GM18507 (cell line): ENCODE measurements at places on chromosomes 5 and 9.

DNA sequence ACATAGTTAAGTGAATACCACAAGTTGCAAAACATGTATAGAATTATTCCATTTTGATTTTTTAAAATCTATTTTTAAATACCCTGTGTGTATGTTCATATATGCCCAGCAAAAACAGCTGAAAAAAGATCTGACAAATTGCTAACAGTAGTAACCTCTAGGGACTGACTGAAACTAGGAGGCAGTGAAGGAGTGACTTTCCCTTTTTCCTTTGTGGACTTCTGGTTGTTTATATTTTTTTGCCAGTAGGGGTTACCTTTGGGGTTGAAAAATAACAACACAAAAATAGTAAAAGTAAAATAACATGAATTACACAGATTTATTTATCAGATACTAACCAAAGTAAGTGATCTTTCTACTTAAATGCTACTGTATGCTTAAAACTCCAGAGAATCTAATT is 2.9 kb downstream of the MEGF9 start:
- DNase-seq, result no peak

- DNase-seq, result no peak
These were observed 58.1 kb upstream of the TAF11L2 start for GRCh38 chr5:17439956-17440355.

DNA sequence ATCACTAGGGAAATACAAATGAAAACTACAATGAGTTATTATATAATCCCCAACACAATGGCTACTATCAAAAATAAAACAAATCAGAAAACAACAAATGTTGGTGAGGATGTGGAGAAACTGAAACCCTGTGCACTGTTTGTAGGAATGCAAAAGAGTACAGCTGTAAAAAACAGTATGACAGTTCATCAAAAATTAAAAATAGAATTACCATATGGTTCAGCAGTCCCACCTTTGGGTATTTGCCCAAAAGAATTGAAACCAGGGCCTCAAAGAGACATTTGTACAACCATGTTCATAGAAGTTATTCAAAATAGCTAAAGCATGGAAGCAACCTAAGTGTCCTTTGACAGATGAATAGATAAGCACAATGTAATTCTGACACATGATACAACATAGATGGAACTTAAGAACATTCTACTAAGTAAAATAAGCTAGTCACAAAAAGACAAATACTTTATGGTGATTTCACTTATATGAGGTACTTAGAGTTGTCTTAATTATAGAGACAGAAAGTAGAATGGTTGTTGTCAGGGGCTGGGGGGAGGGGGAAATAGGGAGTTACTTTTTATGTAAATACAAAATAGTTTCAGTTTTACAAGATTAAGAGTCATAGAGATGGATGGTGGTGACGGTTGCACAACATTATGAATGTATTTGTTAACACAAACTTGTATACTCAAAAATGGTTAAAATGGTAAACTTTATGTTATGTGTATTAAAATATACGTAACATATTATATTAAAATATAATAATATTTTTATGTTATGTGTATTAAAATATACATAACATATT is 102.8 kb downstream of the KCTD16 start:
- DNase-seq, result no peak

DNA sequence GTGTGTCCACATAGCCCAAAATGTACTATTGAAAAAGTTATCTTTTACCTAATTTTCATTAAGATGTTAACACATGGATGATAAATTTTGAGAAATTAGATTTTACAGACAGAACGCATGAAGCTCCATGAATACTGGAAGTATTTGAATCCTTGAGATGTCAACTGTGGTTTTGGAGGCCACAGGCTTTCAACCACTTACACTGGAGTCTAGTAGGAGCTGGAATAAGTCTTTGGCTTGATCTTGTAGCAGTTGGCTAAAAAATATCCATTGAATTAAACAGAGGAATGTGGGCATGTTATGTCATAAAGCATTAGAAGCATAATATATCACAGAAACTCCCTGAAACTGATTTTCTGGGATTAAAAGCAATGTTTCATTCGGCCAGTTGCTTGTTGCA is 52.9 kb downstream of the CAMK4 start:
- no peak for DNase-seq

DNA sequence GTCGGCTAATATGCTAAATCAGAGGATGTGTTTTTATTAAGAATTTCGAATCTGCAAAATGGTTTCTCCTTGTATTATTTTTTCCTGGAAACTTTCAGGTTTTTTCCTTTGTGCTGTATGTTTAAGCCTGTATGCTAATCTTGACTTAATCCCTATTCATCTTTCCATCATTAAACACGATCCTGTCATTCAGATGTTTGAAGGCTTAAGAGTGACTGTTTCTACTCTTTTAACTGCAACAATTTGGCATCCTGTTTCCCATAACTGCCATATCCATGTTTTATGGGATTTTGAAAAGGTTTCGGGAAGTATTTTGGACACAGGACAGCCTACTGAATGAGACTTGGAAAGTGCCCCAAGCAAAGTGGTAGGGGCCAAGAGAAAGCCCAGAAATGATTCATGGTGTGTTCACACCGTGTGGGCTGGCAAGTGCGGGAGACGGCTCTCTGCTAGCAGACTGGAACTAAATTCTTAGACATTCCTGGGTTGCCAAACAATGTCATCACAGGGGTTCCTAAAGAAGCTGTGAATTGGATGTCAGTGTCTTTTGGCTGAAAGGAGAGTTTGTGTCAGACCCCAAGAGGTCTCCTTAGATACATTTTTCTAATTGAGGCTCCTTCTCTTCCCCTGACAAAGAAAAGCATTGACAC is 125.4 kb upstream of the ADAMTS16 start:
- no peak for DNase-seq

GRCh38 chr9:120643061-120643460 is 63.1 kb upstream of the CDK5RAP2 start:
- no peak for DNase-seq

GRCh38 chr9:3962496-3962895 is 337.4 kb downstream of the GLIS3 start:
- DNase-seq, result no peak

DNA sequence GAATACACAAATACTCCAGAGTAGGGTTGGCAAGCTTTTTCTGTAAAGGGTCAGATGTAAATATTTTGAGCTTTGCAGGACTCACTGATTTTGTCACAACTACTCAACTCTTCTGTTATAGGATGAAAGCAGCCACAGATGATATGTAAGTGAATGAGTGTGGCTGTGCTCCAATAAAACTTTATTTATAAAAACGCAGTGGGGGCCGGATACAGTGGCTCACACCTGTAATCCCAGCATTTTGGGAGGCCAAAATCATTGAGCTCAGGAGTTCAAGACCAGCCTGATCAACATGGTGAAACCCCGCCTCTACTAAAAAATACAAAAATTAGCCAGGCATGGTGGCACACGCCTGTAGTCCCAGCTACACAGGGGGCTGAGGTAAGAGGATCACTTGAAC is 69.1 kb downstream of the FBXW11 start:
- DNase-seq, result no peak

DNA sequence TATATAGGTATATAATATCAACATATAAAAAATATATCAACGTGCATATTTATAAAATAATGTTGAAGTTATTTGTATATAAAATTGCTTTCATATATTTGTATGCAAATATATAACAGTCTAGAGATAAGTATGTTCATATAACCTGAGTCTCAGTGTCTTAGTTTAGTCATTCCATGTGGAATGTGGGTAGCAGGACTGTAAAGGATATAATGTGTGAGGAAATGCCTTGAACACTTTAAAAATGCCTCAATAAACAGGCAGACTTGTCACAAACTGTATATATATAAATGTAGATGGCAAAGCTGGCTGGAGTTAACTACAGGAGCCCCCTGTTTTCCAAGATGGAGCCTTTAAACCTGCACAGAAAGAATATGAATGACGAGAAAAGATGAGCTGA is 48.4 kb downstream of the CCDC125 start:
- DNase-seq, result no peak

DNA sequence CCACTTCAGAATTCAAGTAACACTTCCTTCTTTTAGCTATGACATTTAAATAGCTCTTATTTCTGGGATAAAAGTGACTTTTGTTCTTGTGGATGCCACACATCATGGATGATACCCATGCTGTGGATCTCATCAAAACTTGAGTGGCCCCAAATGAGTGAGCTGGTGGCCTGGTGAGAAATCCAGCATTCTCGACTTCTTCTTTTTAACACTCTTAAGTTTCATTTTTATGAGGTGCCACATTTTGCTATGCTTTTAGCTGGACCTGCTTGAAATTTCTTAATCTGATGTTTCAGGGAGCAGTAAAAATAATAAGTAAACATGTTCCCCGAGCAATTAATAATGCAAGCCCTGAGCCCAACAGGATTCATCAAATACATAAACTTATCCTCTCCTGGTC is 384.8 kb upstream of the MEF2C start:
- no peak for DNase-seq

DNA sequence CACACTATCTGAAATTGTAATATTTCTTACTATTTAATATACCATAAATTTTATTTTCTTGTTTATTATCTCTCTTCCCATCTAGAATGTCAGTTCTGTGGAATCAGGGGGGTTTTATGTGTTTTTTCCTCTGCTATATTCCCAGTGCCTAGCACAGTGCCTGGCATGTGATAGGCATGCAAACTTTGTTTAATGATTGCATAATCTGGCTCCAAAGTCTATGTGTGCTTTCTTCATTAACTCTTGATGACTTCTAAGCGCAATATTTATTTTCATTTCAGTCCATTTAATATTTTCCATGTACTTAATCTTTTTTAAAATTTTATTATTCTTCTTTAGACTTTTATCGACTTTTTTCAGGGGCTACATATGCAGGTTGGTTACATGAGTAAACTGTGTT is 60.4 kb upstream of the CDK5RAP2 start:
- no peak for DNase-seq

DNA sequence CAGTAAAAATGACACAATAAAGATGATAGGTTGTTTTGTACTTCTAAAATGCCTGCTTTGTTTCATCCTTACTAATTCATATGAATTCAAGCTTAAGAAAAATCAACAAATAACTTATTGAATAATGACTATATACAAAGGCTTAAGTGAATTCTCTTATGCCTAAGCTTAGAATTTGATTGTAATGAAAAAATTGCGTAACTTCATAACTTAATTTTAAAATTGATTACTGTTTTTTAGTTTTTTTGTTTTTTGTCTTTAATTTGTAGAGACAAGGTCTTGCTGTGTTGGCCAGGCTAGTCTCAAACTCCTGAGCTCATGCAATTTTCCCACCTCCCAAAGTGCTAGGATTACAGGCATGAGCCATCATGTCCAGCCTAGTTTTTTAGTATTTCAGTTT is 391.9 kb downstream of the ARRDC3 start:
- no peak for DNase-seq

- no peak for DNase-seq
These were observed 51.9 kb upstream of the ZSWIM6 start for GRCh38 chr5:61280205-61280604.

DNA sequence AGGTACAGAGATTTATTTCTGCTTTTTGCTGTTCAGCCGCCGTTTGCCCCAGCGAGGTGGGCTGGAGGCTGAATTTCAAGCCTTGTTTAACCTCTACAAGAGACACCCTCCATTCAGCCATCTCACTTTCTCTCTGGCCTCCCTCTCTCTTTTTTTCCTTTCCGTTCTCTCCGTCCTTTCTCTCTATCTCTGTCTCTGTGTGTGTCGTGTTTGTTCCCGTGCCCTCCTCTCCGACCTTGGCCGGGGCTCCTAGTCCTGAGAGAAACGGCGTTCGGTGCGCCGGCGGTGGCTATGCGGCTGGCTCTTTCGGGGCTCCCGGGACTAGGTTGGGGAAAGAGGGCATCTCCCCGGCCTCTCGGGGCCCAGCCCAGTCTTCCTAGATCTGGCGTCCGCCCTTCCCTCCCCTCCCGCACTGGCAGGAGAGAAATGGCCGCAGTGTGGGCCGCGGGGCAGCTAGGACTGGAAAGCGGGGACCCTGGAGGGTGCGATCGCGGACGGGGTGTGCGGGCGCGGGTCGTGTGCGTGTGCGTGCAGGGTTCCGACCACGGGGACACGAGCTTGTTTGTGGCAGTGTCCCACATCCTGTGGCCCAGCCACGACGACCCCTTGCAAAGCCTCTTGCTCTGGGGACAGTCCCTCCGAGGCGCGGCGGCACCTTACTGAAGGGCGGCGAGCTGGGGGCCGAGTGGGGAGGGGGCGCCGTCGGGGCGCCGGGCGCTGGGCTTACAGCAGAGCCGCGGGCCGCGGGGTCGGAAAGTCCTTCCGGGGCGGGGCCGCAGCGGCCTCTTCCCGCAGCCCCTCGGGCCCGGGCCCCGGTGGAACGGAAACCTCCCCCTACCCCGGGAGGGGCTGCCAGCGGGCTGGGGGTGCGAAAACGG is 5.7 kb downstream of the LHX2 start:
- no peak for DNase-seq

DNA sequence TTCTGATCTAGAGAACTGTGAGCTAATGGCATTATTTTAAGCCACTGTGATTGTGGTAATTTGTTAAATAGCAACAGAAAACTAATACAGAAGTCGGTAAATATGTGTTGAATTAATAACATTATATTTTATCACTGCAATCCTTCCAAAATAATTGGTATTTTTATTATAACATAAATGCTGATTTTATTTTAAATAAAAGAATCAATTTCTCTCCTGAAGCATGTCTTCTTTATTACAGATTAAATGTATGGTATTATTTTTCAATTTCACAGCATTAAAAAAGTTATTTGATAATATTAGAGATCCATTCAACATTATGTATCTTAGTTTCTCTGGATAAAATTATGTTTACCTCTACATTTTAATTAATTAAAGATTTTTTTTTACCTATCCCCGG is 165.5 kb upstream of the EDIL3 start:
- DNase-seq, result no peak

- no peak for DNase-seq
These were observed 230.6 kb upstream of the CD180 start for GRCh38 chr5:67426961-67427849.

- no peak for DNase-seq
These were observed 139.3 kb downstream of the ZSWIM6 start for GRCh38 chr5:61471352-61471751.

DNA sequence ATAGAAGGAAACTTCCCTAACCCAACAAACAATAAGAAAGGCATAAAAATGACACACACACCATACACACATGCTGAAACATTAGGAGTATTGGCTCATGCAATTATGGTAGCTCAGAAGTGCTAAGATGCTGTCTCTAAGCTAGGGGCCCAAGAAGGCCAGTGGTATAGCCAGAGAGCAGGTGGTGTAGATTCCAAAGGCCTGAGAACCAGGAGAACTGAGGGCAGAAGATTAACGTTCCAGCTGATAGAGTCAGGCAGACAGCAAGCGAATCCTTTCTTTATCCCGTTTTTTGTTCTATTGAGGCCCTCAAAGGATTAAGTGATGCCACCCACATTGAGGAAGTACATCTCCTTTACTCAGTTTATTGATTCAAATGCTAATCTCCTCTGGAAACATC is 262.9 kb downstream of the EPB41L4A start:
- DNase-seq, result no peak
